ENCODE measurements at places on chromosomes 4 and X.

- DNase-seq = no peak
These were observed 112.9 kb downstream of the ARHGAP10 start for GRCh38 chr4:147844781-147845180.

- no peak for DNase-seq
These were observed at the start of gene SHOX for GRCh38 chrX:630612-631496. Gene SHOX, plus strand, starts transcription at chrX:630791. Its CDS starts 107 bp downstream, at chrX:630898.

DNA sequence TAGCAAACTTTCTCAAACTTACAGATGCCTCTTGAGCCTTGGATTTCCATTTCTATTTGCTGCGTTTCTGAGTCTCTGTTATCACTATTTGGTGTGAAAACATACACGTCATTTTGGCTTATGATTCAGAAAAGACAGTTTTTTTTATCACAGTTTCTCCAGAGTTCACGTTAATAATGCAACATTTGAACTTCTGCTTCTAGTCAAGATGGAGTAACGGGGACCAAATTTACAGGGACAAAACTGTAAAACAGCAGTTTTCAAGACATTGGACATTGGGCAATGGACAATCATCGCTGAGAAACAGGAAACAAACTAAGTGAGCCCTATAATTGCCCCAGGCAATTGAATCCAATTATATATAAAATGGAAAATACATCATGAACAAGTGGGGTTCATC is 36.2 kb upstream of the TASL start:
- no peak for DNase-seq

DNA sequence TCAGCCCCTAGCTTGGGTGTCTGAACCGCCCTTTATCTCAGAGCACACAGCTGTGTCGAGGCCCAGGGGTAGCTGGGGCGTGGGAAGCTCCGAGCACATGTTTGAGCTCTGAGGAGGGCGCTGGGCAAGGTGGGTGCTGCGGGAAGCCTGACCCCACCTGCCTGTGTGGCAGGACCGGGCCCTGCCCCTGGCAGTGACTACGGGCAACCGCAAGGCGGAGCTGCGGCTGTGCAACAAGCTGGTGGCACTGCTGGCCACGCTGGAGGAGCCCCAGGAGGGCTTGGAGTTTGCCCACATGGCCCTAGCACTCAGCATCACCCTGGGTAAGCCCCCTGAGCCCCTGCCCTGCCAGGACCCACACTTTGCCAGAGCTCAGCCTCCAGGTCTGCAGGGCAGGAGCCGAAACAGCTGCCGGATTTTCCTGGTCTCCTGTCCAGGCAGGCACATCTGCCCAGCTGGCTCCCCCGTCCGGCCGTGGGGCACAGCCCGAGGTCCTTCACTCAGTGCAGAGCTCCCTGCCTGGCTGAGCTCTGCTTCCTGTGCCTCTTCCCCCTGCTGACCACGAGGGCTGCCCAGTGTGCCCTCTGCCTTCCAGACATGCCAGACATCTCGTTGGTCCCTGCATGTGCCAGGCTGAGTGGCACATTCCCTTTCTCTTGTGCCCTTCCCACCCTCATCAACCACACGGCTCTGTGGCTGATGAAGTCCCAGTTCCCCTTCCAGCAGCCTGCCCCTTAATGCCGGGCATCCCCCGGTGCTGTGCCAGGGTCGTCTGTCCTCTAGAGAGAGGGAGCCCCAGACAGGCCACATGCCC is 33.2 kb upstream of the HTRA3 start:
- DNase-seq = no peak

GRCh38 chrX:150574559-150575418 is 6.4 kb downstream of the MTM1 start:
- DNase-seq = no peak

DNA sequence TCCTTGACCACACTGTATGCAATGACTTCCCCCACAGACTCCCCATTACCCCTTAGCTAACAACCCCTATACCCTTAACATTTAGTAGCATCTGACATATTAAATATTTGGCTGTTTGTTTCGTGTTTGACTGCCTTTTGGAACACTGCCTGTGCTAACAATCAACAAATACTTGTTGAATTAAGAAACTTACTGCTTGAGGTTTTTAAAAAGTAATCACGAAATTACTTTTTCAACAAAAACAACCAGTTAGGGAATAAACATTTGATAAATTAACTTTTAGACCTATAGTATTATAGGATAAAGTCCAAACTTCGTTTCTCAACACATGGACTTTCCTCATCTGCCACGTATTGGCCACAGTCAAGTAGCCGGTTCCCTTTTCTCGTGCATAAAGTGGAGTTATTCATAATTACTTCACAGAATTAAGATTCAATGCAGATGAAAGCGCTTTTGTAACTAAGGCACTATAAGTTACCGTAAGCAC is 555 bp upstream of the ELMOD2 start:
- no peak for DNase-seq

DNA sequence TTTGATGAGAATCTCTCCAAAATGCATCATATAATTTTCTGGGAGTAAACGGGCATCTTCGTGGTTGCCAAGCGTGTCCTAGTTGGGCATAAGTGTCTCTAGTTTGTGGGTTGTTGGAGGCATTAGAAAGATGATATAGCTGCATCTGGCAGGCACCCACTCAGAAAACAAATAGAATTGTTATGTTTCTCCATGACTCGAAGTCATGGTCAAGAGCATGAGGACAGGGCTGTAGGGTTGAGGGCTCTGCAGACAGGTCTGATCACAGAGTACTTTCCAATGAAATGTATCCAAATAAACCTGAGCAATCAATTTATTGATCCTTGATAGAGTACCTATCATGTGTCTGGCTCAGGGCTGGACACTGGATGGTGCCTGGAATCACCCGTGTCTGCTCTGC is 82.7 kb downstream of the SORCS2 start:
- DNase-seq = no peak

Measured in CD4-positive, alpha-beta T cell treated with Interleukin-21 for 1 hour (primary cell).